Endothelial cell (in vitro differentiated cells): ENCODE measurements at places on chromosomes 16 and 17.

DNA sequence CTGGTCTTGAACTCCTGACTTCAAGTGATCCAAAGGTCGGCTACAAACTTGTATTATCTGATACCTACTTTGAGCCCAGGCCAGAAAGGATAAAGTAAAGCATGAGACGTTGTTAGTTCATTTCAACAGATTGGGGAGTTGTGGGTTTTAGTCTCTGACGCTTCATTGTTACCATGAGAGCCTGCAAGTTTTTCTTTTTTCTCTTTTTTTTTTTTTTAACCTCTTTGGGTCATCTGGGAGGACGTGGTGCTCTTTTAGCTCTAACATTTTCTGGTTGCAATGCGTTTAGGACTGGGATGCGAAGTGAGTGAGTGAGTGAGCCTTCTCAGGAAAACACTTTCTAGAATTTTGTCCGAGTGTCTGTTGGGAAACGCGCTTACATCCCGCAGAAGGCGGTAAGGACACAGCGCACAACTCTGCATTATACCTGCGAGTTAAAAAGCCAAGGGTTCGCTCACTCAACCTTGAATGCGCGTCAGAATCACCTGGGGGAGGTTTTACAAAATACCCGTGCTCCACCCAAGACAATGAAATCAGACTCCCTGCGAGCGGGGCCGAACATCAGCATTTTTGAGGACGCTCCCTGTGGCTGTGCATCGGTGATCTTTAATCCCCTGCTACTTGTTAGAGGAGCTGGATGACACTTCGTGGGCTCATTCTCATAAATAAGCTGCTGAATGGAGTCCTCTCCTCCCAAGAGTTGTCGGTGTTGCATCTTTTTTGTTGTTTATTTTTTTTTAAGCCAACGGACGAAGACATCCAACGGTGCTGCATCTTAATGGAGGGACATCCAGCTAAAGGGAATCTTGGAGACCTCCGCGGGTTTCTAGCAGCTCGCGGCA, 629 bp upstream of the RNF135 start:
- DNase-seq, result peak; percentile 12

- no peak for DNase-seq
Observed at GRCh38 chr17:79185671-79186070, 111.0 kb downstream of the ENGASE start.

DNA sequence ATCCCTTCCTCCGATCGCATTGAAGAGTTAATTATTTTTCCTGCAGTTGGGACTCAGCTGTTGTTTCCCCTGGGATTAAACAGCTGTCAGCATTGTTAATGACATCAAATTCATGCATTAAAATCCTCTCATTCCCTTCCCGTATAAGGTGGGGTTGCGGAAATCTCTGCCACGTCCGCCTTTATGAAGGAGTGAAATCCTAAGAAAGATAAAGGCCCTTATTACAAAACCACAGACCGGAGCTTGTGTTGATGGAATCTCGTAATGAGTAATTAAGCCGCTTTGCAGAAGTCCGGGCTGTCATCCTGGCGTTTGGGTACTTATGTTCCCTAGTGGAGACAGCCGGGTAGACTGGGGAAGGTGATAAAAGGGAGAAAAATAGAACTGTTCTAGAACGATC, 627.6 kb downstream of the MAF start:
- no peak for DNase-seq

GRCh38 chr16:46949241-46949892, 24.1 kb downstream of the DNAJA2 start:
- no peak for DNase-seq

DNA sequence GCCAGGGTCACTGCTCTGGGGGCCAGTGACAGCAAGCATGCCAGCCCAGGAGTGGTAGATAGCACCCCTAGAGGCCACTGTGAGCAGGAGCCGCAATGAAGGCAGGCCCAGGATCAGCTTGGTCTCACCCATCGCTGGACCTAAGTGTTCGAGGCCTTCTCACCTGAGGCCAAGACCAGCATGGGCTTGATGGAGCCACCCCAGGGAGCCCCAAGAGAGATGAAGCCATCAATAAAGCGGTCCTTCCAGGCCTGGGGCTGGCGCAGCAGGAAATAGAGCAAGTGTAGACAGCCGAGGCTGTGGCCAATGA, 1.8 kb downstream of the LCAT start:
- peak; percentile 61 for DNase-seq

DNA sequence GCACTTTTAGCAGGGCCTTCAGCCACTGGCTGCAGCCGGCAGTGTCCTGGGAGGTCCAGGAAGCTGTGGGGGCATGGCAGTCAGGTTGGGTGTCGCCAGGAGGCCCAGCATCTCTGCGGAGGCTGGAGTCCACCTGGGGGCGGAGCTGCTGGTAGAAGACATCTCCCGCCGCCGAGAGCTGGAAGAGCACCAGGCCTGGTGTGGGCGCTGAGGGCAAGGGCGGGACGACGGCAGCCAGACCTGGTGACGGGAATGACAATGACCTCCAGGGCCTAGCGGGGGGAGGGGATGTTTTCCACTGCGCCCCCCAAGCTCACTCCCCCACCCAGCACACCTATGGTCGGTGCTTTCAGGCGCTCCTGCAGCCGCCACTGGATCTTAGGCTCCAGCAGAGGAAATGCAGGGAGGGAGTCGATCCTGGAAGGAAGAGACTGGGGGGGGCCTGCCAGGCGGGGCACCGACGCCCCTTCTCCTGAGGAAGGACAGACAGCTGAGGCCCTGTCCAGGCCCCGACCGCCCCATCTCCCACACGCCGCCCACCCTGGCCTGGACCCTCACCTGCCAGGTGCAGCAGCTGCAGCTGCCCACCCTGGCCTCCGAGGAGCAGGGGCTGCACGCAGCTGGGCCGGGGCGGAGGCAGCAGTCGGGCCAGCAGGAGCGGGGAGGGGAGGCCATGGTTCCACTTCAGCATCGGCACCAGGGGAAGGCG, 7.1 kb downstream of the TAF1C start:
- no peak for DNase-seq

DNA sequence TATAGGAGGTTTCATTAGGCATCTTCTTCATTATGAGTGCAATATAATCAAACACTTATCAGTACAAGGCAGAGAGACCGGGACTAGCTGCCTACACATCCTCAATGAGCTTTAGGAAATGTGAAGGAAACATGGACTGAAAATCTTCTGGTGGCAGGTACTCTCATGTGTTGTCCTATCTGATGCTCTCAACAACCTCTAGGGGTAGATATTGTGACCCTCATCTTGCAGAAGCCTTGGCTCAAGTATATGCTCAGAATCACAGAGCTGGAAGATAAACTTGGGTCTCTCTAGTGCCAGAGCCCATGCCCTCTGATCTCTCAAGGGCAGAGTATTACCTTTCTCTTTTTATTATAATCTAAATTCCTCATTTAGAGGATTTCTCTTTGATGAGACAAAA, 181.6 kb upstream of the C17orf78 start:
- DNase-seq, result no peak
